Activated naive CD4-positive, alpha-beta T cell (primary cell): ENCODE measurements at places on chromosomes 12 and 14.

DNA sequence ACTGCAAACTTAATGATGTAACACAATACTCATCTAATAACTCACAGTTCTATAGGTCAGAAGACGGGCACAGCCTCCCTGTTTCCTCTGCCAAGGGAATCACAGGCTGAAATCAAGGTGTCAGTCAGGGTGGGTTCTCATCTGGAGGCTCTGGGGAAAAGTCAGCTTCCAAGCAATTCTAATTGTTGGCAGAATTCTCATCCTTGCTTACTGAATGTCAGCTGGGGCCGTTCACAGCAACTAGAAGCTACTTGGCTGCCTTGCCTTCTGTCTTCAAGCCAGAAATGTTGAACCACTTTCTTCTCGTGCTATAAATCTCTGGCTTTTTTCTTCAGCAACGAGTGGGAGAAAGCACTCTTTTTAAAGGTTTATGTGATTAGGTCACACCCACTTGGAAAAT is 80.1 kb upstream of the PDZRN4 start:
- DNase-seq, result no peak

DNA sequence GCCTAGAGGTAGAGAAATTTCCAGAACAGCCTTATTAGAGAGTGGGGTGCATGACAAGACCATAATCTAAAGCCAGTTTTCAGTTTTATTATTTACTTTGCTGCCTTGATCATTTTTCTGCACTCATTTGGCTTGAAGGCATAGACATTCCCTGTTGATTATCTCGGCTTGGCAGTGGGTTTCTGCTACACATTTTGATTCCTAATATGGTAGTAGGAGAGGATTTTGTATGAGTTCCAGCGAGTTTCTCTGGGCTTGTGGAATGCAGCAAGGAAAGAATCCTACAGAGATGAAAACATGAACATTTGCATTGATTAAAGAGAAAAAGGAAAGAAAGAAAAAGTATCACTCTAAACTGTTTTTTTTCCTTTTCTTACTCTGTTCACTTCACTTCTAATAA is 281.2 kb downstream of the PAWR start:
- no peak for DNase-seq

DNA sequence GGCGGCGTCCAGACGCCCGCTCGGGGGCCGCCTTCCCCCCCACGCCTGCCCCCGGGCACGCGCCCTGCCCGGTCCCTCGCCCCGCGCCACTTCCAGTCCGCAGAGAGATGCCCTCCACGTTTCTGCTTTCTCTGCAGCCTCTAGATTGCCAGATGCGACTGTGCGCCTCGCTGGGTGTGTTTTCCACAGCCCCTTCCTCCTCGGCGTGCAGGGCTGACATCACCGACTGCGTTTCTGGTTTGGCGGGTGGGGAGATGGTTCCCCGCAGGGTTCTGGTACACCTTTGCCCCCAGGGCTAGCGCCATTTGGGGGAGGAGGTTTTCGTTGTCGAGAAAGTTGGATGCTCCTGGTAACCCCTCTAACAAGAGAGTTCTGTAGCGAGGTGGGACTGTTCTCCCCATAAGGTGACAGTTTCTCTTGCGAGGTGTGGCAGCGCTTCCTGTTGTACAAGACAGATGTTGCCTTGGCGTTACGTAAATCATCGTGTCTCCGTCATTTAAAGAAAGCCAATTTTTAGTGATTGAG is 1.5 kb downstream of the CALM1 start:
- peak; percentile 31 for DNase-seq

DNA sequence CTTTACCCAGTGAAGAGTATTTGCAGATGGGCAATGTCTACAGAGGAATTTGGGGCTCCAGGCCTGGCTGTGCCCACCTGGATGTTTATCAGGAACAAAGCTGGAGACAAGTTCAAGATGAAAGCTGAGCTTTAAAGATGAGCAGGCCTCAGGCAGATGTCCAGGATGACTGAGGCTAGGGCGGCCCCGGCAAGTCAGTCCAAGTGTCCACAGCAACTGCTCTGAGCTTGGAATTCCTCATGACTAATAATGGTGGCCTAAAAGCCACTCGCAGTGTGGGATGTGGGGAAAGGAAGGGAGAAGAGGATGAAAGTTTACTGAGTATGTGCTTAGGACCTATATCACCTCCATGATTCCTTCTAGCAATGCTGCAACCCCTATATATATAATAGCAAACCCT is 128.2 kb upstream of the NOS1 start:
- no peak for DNase-seq

GRCh38 chr12:46370792-46371717 is 1.5 kb downstream of the SLC38A2 start:
- peak; percentile 84 for DNase-seq

DNA sequence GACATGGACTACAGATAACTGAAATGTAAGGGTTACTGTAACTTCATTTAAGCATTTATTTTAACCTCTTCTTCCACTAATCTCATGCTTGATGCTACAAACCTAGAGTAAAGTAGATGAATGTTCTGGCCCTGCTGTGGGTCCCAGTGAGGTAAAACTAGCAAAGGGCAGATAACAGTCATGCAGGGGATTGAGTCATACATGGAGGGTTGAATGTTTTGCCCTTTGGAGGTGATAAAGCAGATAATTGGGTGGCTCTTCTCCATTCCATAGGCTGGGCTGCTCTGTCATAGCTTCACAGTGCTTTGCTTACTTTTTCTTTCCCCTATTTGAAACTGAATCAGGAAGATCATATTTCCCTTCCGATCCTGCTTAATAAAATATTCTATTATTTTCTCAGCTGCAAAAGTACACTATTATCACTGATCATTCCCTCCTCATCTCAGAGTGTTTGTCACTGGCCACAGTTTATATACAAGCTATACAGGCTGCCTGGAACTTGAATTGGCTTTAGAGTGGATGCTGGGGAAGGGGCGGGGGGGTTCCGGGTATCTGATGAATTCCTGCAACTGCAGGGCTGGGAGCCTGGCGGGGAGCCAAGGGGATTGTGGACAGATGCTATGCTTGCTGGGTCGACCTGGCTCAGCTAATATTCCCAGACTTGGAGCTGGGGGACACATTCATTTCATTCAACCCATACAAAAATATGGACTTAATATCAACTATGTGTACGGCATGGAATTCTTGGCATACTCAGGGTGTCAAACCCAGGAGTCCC is 235.1 kb downstream of the NRXN3 start:
- no peak for DNase-seq

GRCh38 chr14:52333108-52333507 is 19.0 kb downstream of the PTGER2 start:
- DNase-seq, result no peak

GRCh38 chr14:100858838-100859220 is 32.9 kb downstream of the MEG3 start:
- no peak for DNase-seq

DNA sequence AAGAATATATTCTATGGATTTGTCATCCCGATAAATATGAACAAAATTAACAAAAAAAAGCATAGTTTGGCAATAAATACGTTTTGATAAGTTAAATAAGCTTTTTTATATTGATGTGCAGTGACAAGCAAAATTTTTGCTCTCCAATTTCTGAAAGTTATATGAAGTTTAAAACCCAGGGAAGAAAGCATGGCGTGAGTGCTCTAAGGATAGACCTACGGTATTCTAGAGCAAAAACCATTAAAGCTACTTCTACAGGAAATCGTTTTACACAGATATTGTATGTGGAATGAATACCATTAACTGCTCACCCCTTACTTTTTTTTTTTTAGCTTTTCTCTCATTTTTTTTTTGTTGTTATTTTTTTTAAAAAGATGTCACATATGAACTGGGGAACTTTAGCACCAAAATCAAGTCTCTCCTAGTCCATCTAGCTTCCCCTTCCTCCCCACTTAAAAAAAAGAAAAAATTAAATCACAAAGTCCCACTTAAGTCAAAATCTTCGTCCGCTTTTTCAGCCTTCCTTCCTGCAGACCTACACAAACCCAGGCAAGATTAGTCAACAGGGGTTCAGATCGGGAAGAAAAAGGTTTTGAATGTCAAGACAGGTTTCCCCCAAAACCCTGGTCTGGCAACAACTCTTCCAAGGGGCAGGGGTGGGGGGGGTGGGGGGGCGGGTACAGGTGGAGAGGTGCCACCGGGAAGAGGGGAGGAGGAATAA is 4.4 kb downstream of the ZFP36L1 start:
- no peak for DNase-seq
